ENCODE measurements at places on chromosomes 13 and 19. TPM values are rescaled to one million over a fixed set of nuclear protein-coding genes. Genes with fewer than 3 reads are reported as not detected.

Gene FGF21
- not detected for total RNA-seq

Gene PDE4C
- not detected for total RNA-seq

Gene PSG2
- total RNA-seq, result not detected

Gene CYP2A7
- total RNA-seq, result not detected

Gene ZNF823
- 5.1 TPM for total RNA-seq

Gene LRRC8E
- total RNA-seq, result not detected

All from B cell (primary cell).